ENCODE measurements at places on chromosomes 7 and 10.

- DNase-seq = peak; percentile 36
These were observed 69.5 kb downstream of the JMJD1C start for GRCh38 chr10:63396133-63396761.

GRCh38 chr10:1401071-1401965, 336.0 kb downstream of the ADARB2 start:
- DNase-seq = no peak

DNA sequence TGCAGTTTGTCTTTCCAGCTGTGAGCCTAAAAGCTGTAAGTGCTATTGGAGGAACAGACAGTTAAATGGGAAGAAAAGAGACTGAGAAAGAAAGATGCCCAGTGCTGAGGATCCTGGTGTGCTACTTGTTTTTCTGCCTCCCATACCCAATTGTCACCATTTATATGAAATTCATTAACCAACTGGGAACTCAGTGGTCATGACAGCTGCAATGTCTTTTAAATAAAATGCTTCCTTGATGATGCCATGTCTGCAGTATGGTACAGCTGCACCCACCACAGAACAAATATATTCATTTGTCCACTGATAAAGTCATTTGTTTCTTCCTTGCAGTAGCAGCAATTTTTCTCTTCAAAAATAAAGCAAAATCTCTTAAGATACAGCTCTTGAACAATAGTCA, 15.6 kb upstream of the RTKN2 start:
- no peak for DNase-seq

- no peak for DNase-seq
These were observed 560.2 kb downstream of the TCERG1L start for GRCh38 chr10:130751106-130751840.

DNA sequence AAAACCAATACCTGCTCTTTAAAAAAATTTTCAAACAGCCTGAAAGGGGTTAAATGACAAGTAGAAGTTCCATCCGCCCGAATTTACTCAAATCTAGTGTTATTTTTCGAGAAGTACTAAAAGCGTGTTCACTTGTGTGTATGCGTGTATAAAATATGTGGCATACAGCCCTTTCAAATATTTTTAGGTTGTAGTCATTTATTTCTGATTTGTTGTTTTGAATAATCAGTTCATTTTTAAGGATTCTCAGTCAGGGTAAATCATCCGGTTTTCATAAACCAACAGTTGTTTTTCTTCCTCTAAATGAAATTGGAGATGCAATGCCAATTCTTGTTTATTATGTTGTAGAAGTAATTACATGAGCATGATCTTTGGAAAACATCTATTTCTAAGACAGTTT, 6.9 kb upstream of the SUN1 start:
- DNase-seq = peak; percentile 45

DNA sequence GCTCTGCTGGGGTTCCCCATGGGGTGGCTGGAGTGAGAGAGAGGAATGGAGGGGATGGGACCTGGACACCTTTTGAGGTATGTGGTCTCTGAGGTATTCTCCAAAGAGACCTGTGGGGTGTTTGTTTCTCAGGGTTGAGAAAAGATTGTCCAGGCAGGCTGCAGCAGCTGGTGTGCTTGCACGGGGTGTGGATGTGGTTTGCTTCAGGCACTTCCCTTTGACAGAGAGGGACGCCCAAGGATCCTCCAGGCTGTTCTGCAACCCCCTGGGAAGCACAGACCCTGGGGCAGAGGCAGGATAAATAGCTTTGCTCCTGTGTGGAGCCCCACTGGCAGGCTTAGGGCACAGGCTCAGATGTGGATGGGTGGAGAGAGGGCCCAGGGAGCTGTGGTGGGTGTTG, 115.1 kb upstream of the AGK start:
- no peak for DNase-seq

GRCh38 chr10:30432622-30433305, 1.2 kb upstream of the MAP3K8 start:
- DNase-seq = no peak

DNA sequence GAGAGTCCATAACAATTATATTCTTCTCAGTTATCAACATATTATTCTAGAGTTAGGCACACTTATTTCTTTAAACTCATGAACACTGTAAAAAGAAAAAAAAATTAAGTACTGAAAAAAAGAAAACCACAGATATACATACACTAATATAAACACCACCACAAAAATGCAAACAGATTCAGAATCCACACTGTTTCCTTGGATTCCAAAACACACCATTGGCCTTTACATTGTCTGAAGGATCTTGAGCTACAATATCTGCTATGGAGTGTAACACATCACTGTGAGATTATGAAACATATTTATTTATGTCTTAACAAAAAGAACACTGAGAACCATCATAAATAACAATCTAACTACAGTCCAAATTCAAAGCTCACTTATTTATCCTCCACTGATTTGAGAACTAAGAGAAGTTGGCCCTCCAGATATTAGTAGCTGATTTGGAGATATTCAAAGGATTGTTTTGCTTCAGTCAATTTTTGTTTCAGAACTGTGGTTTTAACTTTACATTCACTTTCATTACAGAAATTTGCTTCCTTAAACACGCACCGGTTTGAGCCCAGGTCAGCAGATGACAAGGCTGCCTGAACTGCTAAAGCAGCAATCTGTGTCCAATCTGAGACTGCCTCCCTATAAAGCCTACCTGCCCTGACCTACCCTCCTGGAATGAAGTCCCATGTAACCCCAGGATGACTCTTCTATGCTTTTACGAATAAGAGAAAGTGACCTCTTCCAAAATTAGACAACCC, 47.0 kb upstream of the CDK1 start:
- DNase-seq = peak; percentile 29

GRCh38 chr7:47897831-47898230, 50.4 kb downstream of the PKD1L1 start:
- no peak for DNase-seq

- peak; percentile 73 for DNase-seq
These were observed 174.2 kb downstream of the PTN start for GRCh38 chr7:137169282-137169698.

GRCh38 chr7:113256883-113257531, 138.7 kb upstream of the SMIM30 start:
- DNase-seq = no peak

- DNase-seq = peak; percentile 73
These were observed 26.1 kb downstream of the MNX1 start for GRCh38 chr7:156984174-156984891.

DNA sequence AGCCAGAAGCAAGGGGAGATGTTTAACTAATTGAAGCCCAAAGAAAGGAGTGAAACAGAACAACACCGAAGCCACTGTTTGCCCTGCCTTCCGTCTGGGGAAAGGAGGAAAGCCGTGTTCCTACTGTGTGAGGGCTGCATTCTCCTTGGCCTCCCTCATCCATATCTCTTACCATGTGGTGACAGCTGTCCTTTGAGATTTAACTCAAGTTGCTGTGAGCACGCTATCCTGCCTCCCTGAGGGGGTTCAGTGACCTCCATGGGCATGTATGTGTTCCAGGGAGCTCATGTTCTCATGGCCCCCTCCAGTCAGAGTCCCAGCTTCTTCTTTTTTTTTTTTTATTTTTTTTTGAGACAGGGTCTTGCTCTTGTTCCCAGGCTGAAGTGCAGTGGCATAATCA, 26.2 kb upstream of the CRHR2 start:
- DNase-seq = no peak

GRCh38 chr7:76354981-76355730, 3.6 kb downstream of the YWHAG start:
- no peak for DNase-seq

- no peak for DNase-seq
These were observed 46.9 kb downstream of the ZNRF2 start for GRCh38 chr7:30331338-30331737.
